ENCODE measurements at places on chromosomes 4 and X.

GRCh38 chr4:136643416-136643815 is 888.9 kb downstream of the PCDH18 start:
- DNase-seq, result no peak

DNA sequence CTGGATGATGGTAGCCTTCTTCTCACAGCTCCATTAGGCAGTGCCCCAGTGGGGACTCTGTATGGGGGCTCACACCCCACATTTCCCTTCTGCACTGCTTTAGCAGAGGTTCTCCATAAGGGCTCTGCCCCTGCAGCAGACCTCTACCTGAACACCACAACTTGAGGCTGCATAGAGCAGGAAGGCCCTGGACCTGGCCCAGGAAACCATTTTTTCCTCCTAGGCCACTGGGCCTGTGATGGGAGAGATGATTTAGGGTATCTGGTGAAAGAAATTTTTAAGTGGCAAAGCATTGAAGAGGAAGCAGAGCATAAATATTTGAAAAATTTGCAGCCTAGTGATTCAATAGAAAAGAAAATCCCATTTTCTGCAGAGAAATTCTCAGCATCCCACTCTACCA is 17.3 kb downstream of the F8A3 start:
- DNase-seq, result no peak

- DNase-seq, result no peak
These were observed 50.1 kb downstream of the FBXW7 start for GRCh38 chr4:152485726-152486276.

- DNase-seq, result no peak
These were observed 91.9 kb downstream of the FAM53A start for GRCh38 chr4:1592068-1592708.

- DNase-seq, result no peak
These were observed 2254.4 kb downstream of the ARAP2 start for GRCh38 chr4:33989820-33990443.

DNA sequence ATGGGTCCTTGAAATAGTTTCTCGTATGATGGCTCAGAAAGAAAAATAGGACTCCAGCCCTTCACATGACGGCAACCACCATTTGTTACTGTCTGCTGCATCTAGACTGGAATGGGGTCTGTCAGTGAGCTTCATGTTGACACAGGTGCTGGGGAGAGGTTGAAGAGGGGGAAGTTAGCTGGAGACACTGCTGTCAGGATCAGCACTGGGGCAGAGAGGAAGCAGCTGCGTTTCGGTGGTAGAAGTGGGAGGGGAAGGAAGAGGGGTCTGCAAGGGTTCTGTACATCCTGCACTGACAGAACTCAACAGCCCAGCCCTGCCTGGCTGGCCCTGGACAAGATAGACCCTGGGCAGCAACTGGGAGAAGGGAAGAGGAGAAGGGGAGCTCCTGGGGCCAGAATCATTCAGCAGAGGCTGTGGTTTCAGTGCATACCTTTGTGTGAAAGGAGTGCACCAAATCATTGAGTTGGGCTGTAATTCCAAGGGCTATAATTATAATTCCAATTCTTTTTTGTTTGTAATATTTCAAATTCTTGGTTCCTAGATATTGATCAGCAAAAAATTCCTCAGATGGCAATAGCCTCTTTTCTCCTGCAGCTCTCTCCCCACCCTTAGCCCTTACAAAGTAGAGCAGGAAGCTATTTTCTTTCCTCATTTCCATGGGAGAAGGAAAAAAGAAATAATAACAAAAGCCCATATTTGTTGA is 119.4 kb upstream of the C1GALT1C1 start:
- no peak for DNase-seq

DNA sequence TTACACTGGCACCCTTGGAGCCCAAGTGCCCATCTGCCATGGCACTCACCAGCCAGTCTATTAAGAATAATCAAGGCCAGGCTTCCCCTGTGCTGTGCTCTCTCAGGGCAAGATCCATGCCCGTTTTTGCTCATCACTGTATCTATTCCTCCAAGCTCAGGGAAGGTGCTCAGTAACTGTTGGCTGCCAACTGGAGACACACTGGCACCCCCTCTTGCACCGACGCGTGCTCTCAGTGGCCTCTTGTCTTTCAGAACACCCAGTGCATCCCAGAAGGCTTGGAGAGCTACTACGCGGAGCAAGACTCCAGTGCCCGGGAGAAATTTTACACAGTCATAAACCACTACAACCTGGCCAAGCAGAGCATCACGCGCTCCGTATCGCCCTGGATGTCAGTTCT is 30.1 kb downstream of the NSG1 start:
- DNase-seq, result no peak

DNA sequence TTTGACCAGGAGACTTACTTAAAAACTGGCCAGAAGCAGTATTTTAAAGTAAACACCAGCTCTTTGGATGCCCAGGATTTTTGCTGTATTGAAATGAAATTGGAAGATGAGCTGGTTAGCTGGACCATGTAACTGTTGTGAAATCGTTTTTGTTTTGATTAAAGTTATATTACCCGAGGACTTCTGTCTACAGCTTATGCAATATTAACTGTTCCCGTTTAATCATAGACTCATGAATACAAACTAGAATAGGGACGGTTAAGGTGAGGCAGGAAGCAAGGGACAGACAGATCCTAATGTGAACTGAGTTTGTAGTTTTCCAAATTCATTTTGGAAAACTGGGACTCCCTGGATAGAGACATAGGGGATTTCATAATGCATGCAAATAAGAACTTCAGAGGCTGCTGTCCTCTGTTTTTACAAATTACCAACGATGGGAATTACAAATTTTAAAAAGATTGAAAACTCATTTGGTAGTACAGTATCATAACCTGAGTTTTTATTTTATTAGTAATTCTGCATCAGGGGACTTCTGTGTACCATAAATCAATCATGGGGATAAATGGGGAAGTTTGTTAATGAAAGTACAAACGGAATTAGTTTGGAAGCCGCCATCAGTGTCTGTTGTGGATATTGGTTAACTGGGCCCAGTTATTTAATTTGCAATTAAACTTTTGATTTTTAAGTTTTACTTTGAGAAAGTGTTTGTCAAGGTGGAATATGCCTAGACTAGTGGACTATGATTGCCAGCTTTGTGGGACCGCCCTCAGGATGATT is 304.4 kb downstream of the AFF2 start:
- DNase-seq, result no peak

DNA sequence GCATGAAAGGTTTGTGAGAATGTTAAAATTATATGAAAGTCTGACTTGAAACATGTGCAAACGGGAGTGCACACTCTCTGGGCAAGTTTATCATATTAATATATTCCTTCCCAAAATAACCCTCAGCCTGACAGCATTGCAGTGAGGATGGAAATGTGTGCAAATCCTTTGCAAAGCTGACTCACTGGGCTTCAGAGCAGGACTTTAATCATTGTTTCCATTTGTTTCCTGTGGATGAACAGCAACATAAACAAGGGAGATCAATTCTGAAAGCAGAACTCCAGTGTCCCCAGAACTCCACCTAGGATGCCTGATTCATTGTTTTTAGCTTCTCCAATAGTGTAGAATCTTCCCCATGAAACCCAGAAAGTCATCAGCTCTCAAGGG is 32.9 kb downstream of the SLC2A9 start:
- no peak for DNase-seq

DNA sequence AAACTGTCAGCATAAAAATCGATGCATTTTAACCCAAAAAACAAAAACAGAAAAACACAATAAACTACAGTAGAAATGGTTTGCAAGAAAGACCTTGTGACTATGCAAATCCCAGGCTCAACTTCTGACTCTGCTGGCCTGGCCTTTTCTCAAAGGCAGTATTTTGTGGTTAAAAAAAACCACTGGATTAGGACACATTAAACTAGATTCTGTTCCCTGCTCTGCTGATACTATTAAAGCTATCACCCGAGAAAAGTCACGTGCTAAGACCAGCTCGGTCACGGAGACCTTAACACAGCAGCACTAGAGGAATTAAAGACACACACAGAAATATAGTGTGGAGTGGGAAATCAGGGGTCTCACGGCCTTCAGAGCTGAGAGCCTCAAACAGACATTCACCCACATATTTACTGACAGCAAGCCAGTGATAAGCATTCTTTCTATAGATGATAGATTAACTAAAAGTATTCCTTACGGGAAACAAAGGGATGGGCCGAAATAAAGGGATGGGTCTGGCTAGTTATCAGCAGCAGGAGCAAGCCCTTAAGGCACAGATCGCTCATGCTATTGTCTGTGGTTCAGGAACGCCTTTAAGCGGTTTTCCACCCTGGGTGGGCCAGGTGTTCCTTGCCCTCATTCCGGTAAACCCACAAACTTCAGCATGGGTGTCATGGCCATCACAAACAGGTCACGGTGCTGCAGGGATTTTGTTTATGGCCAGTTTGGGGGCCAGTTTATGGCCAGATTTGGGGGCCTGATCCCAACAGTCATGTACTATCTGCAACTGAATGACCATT is 16.1 kb downstream of the CBR4 start:
- DNase-seq, result no peak

GRCh38 chr4:42786350-42787078 is 106.0 kb upstream of the GRXCR1 start:
- no peak for DNase-seq

DNA sequence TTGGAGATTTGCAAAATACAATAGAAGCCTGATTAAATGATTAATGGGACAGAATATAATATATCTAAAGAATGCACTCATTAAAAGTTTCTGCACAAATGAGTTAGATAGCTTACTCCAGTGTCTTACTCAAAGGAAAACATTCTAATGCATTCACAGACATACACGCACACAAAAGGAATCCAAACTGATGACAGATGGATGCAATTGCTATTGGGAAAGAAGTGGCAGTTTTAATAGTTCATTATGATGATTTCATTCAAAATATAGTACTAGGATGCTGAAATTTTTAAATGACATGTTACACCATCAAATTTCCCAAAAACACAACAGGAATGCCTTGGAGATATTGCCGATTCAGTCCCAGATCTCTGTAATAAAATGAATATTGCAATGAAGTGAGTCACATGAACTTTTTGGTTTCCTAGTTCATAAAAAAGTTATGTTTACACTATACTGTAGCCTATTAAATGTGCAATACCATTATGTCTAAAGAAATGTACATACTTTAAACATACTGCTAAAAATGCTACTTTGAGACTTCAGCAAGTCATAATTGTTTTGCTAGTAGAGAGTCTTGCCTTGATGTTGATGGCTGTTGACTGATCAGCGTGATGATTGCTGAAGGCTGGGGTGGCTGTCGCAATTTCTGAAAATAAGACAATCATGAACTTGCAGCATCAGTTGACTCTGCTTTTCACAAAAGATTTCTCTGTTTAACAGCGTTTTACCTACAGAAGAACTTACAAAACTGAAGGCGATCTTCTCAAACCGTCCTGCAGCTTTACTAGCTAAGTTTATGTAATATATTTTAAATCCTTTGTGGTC is 45.6 kb downstream of the BBS12 start:
- DNase-seq, result no peak

GRCh38 chr4:28073860-28074555 is 1213.4 kb downstream of the STIM2 start:
- DNase-seq, result no peak

DNA sequence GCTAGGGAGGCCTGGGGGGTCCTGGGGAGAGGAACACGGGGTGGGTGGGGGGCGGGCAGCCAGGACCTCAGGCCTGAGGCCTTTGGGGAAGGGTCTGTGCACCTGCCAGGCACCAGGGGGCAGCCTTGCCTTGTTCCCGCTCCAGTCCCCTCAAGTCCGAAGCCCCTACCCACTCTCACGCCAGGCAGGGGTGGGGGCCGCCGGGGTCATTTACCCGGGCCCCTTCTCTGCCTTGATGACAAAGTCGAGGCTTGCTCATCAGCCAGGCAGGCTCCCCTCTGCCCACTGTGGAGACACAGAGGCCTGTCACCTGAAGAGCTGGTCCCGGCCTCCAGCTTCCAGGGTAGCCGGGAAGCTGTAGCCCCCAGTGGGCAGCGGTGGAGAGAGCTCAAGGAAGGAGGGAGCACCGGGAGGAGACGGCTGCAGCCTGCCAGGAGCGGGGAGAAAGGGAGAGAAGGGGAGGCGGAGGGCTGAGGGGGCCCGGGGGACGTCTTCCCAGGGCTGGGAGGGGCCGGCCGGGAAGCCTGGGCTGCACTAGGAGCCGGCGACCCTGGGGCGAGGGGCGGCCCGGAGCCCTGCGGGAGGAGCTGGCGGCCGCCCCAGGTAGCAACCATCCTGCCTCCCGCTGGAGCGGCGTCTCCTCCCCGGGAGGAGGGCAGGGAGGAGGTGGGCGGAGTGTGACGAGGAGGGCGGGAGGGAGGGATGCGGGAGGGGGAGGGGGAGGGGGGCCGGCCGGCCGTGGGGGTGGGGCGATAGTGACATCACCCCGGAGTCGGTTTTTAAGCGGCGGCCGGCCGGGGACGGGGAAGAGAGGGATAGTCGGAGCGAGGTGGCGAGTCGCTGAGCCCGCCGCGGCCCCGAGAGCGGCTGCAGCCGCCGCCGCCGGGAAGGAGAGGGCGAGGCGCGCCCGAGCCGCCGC is at the start of gene SLC6A8:
SLC6A8 (plus strand) TSS at position 806 of the 919 bp plus-strand sequence. CDS start 649 bp downstream, outside the sequence.
- DNase-seq, result no peak

GRCh38 chr4:6476893-6477292 is 4.5 kb upstream of the PPP2R2C start:
- no peak for DNase-seq

- DNase-seq, result no peak
These were observed 150.4 kb downstream of the CENPC start for GRCh38 chr4:67394879-67395278.

- DNase-seq, result no peak
These were observed 124.7 kb downstream of the CAMK2D start for GRCh38 chr4:113636877-113637276.

Data from activated T-helper 1 cell treated with Interleukin-2 at 50 U/mL for 16 hours (primary cell).